ENCODE measurements at places on chromosomes 1 and 21. TPM values are rescaled to one million over a fixed set of nuclear protein-coding genes. Genes with fewer than 3 reads are reported as not detected.

DNA sequence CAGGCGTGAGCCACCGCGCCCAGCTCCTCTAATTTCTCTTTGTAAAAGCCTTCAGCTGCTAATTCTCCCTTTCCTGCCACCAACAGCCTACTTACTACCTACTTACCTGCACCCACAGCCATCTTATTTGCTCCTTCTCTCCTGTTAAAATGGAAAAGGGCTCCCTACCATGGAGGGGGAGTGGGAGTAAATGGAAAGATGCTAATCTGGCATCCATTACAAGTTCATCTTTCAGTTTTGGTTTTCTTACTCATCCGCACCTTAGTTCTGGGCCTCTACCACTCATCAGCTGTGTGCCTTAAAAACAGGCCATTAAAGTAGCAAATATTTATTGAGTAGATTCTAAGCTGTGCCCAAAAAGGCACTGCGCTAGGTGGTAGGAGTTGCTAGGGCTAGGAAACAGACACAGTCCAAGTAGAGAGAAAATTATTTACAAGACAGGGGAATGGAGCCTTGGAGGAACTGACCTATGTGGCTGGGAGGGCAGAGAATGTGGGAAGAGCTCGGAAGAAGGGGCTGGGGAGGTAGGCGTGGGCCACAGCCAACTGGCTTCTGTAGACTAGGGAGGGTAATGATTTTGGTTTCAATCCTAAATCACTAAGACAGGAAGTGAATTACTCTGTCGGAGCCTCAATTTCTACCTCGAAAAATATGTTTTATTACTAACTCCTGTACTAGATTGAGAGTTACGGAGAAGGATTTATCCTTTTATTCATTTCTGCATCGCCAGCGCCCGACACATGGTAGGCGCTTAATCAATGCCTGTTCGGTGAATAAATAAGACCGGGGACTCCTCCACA, 685 bp upstream of the DDI2 start:
- peak; percentile 64 for DNase-seq

The ADCY10 gene
- total RNA-seq, result 0.33 TPM

DNA sequence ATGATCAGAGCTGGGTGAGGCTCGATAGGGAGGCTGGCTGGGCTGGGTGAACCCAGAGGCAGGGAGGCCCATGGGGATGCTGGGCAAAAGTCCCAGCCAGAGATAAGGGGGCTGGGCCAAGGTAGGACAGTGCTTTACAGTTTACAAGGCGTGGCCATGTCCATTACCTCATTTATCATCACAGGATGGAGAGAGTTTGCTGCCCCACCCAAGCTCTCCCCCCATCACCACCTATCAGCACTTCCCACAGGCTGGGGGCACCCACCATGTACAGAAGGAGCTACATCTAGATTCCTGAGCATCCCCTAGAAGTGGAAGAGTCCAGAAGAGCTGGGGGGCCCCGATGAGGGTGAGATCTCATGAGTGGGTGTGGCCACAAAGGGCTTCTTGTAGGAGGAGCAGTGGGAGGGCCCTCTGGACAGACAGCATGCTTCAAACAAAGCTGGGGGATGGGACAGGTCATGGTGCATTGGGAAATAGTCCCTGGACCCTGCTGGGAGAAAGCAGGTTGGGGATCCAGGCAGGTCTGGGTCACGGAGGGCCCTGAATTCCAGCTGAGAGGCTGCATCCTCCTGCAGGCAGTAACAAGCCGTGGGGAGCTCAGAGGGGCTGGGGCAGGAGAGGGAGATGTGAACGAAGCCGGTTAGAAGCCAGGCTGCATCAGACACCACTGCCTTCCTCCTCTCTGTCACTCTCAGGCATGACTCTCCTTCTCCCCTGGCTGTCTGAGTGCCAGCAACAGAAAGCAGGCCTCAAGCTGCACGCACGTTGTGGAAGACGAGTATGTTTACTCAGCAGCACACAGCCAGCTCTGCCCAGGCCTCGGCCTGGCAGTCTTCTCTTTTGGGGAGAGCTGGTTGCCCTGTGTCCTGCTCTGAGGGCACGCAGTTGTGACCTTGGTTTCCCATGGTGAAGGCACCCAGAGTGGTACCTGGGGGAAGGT, 202.3 kb downstream of the HIVEP3 start:
- no peak for DNase-seq

- no peak for DNase-seq
Measured at GRCh38 chr1:199685369-199685768, 342.1 kb upstream of the NR5A2 start.

DNA sequence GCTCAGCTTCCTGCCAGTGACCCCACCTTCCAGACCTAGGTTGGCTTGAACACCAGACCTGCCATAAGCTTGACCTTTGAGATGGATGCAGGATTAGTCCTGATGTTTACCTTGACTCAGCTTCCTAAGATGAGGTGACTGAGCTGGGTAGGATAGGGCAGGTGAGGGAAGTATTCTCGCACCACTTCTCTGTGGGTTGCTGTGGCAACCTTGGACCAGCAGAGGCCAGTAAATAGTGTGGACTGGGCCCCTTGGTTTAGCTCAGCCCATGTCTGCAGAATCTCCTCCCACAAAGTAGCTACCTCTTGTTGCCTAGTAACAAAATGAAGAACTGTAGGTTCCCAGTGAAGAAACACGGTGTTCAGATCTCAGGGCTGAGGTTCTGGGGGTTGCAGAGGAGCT, 8.4 kb downstream of the RPS6KA1 start:
- no peak for DNase-seq

DNA sequence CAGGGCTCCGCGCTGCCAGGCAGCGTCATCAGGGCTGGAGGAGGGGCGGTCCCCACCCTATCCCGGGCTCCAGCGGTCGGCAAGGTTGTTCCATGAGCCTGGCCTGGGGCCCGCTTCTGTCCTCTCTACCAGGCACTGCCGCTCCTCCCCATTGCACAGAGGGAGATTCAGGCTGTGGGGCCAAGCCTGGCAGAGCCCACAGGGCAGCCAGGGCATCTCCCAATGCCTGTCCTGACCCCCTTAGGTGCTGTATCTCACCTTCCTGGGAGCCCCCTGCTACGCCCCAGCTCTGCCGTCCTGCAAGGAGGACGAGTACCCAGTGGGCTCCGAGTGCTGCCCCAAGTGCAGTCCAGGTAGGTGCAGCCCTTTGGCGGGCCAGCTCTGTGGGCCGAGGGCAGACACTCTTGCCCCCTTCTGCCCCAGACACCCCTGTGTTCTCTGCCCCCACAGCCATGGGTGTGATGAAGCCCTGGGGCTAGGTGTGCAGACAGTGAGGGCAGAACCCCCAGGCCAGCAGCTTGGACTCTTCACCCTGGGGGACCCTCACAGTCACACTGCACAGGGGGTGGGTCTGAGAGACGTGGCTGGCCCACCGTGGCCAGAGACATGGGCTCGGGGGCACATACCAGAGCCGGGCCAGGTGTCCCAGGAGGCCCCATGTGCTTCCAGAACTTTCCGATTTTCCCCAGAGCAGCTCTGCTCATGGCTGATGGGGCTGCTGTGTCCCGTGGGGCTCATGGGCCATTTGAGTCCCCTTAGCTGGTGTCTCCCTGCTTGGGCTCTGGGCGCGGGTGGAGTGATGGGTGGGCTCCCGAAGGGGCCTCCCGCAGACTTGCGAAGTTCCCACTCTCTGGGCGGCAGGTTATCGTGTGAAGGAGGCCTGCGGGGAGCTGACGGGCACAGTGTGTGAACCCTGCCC, 1.6 kb downstream of the TNFRSF14 start:
- no peak for DNase-seq

DNA sequence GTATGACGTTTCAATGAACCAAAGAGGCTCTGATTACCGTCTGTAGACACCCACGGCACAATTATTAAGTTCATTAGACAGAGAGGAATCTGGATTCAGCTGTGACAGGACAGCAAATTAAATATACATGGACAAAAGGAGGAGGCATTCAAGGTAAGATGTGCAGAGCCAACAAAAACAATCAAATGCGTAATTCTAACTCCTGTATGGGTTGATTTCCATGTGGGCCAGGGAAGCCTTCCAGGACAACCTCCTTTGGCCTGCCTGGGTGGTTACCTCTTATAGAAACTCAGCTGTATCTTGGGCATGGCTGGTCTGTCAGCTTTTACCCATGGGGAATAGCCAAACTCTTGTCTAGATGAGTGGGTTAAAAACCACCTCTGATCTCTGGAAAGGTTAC, 43.8 kb downstream of the CCN1 start:
- no peak for DNase-seq

The DLGAP3 gene
- total RNA-seq, result 0.36 TPM

- DNase-seq, result no peak
Measured at GRCh38 chr21:15682186-15682895, 47.4 kb upstream of the USP25 start.

DNA sequence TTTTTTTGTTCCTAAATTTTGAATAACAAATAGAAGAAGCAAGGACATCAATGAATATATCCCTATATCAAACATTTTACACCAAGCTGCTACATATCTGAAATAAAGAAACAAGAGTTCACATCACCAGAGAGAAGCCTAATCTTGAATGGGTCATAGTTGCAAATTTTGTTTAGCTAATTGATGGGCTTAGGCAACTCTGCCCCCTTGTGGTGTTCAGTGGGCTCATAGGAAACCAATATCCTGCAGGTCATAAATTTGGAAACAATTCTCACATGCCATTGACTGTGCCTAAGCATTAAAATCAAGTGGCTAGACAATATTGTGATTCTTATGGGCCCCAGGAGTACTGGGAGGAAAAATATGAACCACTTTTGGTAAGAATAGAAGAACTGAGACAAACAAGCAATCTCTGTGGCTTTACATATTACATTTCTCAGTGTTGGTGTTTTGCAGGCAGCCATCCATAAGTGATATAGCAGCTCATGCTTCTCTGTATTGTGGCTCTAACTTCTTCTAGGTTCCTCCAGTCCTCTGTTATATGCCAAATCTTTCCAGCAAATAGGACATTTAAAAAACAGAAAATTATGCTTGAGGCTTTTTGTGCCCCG, 1262.8 kb upstream of the PRMT6 start:
- DNase-seq, result no peak

DNA sequence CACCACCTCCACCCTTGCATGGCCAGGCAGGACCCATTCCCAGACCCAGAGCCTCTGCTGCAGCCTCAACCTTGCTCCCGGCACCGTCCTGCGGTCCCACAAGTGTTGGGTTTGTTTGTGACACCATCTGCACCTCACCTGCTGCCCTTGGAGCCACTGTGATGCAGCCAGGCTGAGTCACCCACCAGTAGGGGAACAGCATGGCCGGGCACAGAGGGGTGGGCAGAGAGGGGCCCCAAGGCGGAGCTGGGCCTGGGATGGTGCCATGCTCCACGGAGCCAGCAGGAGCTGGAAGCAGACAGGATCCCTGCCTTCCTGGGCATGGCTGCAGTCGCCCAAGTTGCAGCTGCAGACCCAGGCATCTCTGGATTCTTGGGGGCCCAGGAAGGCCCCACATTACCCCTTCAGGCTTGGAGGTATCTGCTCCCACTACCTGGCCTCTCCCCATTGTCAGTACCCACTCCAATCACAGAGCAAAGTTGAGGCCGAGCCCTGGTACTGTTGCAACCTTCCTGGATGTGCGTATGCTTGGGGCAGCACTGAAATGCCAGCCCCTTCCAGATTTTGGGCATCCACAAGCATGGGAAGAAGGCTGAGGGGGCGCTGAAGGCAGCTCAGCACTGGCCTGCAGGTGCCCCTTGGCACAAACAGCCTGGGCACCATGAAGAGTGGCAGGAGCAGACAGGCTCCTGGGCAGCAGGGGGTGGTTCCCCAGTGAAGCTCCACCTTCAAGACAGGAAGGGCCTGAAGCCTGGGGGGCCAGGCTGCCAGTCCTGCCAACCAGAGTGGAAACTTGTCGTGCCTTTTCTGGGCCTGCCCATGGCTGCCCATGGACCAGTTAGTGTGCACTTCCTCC, 172.8 kb downstream of the MATN1 start:
- no peak for DNase-seq

DNA sequence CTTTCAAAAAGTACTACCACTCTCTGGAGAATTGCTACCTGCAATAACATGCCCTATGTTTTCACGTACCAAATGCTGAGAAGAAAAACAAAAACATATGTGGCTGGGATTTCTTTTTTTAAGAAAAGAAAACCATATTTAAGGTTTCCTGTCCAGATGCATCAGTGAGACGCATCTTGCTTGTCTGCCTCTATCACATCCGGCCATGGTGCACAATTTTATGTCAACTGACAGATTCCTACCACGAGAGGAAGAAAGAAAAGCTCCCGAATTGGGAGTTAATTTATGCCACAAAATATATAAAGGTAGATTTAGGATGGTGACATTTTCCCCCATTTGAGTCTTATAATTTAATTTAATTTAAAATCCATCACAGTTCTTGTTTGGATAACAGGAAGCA, 62.3 kb upstream of the COL24A1 start:
- no peak for DNase-seq

The PDPN gene
- total RNA-seq, result 14.1 TPM

GRCh38 chr1:170534626-170535147, 2.7 kb downstream of the GORAB start:
- no peak for DNase-seq

DNA sequence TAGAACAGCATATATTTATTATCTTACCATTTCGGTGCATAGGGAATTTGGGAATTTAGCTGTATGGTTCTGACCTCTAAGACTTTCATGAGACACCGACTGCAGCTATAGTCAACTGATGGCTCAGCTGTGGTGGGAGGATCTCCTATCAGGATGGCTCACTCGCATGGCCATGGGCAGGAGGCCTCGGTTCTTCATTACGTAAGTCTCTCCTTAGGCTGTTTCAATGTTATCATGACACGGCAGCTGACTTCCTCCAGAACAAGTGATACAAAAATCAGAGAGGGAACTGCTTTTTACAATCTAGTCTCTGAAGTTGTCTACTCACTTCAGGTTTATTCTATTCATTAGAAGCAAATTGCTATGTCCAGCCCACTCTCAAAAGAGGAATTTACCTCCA, 13.3 kb upstream of the CAPN8 start:
- DNase-seq, result no peak

DNA sequence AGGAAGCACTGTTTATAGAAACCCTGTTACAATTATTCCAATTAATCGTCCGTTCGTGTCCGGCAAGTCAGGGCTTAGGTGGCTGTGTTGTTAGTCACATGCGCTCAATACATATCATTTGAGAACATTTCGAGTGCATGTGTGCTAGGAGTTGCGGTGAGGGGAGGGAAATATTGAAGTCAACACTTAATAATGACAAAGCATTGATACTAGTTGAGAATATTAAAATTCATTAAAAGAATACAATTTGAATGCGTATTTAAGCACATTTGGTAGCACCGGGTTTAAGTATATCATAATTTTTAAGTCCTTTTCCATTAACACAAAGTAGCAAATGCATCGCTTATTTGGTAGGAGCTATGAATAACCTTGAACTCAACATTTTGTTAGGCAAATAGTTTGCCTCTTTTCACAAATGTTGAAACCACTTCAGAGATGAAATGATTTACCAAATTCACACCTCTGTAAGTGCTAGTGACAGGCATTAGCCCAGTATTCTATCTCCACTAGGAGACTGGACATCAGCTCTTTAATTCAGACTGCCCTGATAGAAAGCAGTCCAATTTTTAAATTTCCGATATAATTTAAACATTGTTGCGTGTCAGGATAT, 1.1 kb upstream of the SERBP1 start:
- no peak for DNase-seq

The RASSF5 gene
- 4.3 TPM for total RNA-seq

The C1orf35 gene
- total RNA-seq, result 14.7 TPM

The ANKRD34A gene
- total RNA-seq, result 1.4 TPM

The NPPB gene
- not detected for total RNA-seq

The TSSK3 gene
- total RNA-seq, result 1.5 TPM

GRCh38 chr1:179984942-179985341, 30.3 kb downstream of the CEP350 start:
- DNase-seq, result no peak

GRCh38 chr1:66556161-66556611, 22.2 kb downstream of the SGIP1 start:
- no peak for DNase-seq
